ENCODE measurements at places on chromosomes 5 and 9. TPM values are rescaled to one million over a fixed set of nuclear protein-coding genes. Genes with fewer than 3 reads are reported as not detected.

- DNase-seq = no peak
Observed at GRCh38 chr5:16933337-16933736, 2.8 kb downstream of the MYO10 start.

GRCh38 chr5:36492984-36493654 lies 113.3 kb upstream of the SLC1A3 start:
- DNase-seq = no peak

GRCh38 chr5:6472792-6473191 lies 24.1 kb downstream of the UBE2QL1 start:
- no peak for DNase-seq

GRCh38 chr9:84338792-84339191 lies 1.8 kb downstream of the SLC28A3 start:
- no peak for DNase-seq

Gene TRIM36
- 1.8 TPM for total RNA-seq

DNA sequence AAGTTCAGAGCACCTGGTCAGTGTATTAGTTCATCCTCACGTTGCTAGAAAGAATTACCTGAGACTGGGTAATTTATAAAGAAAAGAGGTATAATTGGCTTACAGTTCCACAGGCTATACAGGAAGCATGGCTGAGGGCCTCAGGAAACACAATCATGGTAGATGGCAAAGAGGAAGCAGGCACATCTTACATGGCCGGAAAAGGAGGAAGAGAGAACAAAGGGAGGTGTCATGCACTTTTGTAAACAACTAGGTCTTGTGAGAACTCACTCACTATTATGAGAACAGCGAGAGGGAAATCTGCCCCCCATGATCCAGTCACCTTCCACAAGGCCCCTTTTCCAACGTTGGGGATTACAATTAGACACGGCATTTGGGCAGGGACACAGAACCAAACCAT lies 28.8 kb upstream of the CAVIN4 start:
- no peak for DNase-seq

DNA sequence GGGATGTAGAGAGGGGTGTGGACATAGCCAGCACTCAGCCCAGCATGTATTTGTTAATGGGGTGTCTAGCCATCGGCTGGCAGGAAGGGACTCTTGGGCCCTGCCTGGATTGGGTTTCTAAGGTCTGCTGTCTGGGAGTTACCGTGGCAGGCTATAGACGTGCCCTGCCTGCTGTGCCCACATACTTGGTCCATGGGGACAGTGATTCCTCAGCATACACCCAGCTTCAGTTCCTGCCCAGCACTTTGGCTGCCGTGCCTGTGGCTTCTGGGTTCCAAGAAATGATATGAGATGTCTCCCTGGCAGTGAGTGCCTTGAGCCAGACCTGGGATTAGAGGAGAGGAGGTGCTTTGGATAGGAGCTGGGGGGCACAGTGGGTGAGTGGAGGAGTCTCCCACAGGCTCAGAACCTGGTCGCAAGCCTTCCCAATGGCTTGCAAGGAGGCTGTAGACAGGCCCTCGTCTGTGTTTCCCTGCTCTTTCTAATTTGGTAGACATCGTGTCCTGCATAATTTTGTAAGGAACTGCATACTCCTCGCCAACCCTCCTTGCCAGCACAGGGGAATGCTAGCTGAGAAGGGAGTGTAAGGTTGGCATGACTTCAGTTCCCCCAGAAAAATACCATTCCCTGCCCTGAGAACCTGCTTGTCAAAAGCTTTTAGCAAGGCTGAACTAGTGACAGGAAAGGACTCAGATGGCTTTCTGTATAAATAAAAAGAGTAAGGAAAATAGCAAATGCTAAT lies 287.9 kb downstream of the ZSWIM6 start:
- no peak for DNase-seq

DNA sequence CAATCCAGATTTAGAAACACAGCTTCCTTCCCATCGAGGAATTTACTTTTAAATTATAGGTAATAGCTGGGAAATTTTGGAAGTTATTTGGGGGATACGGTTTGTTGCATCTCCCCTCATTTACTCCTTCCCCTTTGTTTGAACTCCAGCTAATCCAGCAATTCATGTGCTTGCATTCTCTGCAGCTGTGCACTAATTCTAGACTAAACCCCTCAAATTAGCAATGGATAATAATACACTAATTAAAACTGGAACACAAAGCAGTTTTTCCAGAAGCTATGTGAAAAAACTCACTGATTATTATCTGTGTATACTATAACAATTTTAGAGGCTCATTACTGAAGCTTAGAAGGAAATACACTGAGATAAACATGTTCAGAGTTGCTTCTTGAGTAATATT lies 751.2 kb upstream of the ZNF608 start:
- no peak for DNase-seq

- DNase-seq = no peak
Observed at GRCh38 chr9:127817881-127818434, 15.3 kb downstream of the FPGS start.

- DNase-seq = no peak
Observed at GRCh38 chr5:3592298-3592697, 3.3 kb upstream of the IRX1 start.

DNA sequence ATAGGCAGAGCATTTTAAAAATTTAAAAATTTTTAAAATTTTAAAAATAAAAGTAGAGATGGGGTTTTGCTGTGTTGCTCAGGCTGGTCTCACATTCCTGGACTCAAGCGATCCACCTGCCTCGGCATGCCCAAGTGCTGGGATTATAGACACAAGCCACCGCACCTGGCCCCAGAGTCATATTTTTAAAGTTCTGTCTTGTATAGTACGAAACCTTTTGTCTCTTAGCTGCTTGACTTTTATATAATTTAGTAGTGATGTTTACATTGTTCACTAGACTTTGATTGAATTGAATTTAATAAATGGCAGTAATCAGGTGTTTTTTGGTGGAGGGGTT lies 31.0 kb downstream of the LRRTM2 start:
- DNase-seq = no peak

GRCh38 chr5:77841616-77842015 lies 65.5 kb upstream of the TBCA start:
- no peak for DNase-seq

Gene ACO1
- total RNA-seq = 169 TPM

DNA sequence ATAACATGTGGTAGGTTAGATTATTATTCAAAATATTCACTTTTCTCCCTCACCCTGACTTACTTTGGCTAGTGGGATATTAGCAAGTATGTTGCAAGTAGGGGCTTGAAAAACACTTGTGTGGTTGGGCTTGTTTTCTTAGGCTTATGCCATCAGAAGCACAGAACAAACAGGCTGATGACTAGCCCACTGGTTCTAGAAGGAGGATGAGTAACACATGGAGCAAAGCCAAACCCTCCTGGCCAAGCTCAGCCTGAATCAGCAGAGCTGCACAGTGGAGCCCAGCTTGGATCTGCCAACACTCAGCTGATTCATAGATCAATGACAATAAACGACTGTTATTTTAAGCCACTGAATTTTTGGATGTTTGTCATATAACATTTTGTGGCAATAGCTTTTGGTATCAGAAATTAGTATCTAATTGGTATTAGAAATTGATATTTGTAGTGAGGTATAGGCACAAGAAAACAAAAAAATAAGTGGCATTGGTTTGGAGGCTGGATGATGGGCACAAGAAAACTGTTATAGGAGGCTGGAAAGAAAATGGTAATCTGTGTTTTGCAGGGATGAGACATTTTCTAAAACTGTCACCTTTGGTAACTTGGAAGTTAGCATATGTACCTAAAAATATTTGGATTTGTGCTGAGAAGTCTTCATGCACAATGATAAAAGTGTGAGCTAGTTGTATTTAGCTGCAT lies 46.1 kb upstream of the ZBED3 start:
- peak; percentile 56 for DNase-seq

- no peak for DNase-seq
Observed at GRCh38 chr5:127216143-127216542, 74.5 kb upstream of the MEGF10 start.

DNA sequence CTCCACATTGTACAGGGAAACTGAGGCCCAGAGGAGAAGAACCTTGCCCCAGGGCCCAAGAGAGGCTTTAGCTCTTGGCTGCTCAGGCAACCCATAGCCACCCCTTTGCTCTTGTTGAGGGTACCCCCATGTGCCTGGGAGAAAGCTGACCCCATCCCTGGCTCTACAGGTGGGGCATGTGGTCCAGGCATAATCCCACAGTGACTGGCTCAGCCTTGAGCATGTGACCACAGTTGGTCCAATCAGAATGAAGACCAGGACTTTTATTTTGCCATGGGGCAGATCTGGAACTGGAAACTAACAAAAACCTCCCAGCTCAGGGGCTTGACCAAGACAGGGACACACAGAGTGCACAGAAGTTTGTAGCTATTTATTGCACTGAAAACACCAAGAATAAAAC lies 29.3 kb downstream of the SLC6A7 start:
- DNase-seq = no peak

DNA sequence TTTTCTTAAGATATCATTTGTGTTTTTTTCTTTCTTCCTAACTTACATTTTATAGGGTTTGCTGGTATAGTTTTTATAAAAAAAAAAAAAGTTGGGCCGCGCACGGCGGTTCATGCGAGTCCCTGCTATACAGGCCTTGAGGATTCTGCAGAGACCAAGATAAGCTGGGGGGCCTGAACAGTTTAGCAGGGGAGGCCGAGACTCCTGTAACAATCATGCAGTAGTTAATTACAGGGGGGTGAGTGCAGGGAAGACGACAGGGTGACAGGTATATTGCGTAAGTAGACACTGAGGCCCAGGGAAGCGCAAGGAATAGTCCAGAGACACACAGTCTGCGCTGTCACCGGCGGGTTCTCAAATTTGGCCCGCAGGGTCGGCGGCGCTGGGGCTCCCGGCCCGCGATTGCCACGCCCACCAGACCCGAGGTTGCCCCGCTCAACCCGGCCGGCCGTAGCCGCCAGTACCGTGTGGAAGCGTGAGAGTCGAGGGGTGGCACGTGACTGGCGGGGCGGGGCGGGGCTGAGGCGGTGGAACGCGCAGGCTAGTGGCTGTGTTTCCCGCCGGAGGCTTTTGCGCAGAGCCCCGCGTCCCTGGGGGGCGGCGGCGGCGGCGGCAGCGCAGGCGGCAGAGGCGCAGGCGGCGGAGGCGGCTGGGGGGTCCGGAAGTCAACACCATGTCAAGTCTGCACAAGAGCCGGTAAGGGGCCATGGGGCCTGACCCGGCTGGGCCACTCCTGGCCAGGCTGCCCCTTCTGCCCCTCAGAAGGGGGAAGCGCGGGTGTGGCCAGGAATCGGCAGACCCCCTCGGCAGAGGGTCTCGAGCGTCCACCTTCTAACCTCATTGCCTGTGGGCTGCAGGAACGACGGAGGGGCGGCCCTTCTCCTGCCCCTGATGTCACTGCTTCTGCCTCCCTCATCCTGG lies at the start of gene TBC1D13:
TBC1D13 (plus strand) TSS at position 573 of the 921 bp plus-strand sequence; CDS start at position 674, 101 bp downstream.
- DNase-seq = peak; percentile 90

- DNase-seq = no peak
Observed at GRCh38 chr5:41793141-41793770, 77.0 kb downstream of the OXCT1 start.

- no peak for DNase-seq
Observed at GRCh38 chr9:38108326-38108725, 39.3 kb upstream of the SHB start.

DNA sequence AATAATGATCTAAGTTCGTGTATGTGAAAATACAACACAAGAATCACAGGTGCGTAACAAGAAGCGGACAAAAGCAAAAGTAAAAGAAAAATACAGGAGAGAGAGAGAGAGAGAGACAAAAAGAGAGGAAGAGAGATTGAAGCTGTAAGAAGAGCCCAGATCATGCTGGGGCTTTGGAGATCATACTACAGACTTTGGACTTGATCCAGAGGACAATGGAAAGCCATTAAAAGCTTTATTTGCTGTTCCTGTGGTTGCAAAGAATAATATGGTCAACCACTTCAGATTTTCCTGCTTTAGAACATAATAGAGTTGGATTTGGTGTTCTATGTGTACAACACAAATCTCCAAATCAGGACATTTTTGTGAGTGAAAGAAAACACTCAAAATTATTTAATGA lies 561.4 kb downstream of the CAAP1 start:
- DNase-seq = no peak

DNA sequence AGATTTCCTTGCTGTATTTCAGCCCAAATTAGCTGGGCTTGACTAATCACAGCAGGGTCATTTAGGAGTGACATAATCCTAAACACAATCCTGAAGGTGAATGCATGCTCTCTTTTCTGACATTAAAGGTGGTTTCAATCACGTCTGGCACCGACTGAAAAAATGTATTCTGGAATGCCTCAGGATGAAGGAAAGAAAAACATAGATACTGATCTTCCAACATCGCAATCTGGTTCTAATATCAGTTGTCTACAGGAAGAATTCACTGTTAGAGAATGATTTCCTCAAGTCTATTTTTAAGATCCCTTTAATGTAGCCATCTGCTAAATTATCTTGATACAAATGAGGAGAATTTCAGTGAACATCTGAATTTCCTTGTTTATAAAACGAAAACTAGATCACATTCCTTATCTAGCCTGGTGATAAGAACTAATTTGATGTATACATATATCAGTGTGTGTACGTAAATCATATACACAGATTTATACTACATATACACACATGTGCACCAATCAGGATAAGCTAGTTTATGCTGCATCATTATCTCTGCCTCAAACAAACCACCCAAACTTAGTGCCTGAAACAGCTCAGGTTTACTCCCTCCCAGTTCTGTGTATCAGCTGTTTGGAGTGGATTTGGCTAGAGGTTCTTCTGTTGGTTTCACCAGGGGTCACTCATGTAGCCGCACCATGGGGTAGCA lies 31.3 kb upstream of the TAS2R1 start:
- DNase-seq = no peak

DNA sequence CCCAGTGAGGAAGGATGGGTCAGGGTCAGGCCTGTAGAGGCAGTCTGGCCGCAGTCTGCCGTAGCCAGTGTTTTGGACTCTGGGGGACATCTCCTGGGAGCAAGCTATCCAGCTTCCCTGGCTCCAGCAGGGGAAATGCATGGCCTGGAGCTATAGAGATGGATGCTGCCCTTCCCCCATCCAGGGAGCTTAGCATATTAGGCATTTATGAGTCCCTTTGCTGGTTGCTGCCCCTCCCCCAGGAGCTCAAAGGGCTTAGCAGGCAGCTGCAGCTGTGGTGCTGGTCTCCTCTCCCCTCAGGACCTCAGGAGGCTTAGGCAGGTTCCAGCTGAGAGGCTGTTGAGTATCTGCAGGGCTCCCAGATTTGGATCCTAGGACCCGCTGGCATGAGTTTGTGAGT lies 1158.7 kb downstream of the DTWD2 start:
- no peak for DNase-seq

Gene GBGT1
- total RNA-seq = 21.3 TPM

Gene INSL4
- total RNA-seq = not detected

Gene CXCL14
- 1,054 TPM for total RNA-seq

Gene WWC1
- 59.6 TPM for total RNA-seq

GRCh38 chr9:70387663-70388062 lies 26.8 kb downstream of the KLF9 start:
- DNase-seq = no peak

GRCh38 chr5:179411161-179411841 lies 66.0 kb upstream of the ADAMTS2 start:
- DNase-seq = no peak

Gene RLN2
- 1.6 TPM for total RNA-seq

Gene PLPP7
- total RNA-seq = 14.1 TPM

- no peak for DNase-seq
Observed at GRCh38 chr9:19114680-19115270, 12.1 kb upstream of the HAUS6 start.
